ENCODE measurements at places on chromosomes 4 and X.
A peak's percentile ranks its signal among the peaks of the same experiment; 100 is the strongest.

GRCh38 chrX:57232658-57233360 lies 53.7 kb upstream of the FAAH2 start:
- no peak for DNase-seq

DNA sequence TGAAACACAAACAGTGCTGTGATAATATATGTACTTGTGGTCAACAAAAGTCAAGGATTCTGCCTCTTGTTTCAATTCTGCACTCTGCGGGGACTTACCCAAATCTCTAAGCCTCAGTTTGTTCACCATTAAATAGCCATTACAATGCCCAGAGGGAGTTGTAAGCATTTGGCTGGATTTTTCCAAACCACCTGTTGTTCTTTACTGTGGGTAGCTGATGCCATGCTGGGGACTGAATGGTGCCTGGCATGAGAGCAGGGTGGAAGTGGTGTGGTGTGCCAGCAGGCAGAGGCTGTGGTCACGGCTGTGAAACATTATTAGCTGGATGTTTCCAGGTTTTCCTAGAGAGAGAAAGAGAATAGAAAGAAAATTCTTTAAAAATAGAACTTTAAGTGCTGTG lies 60.7 kb upstream of the PAK3 start:
- no peak for DNase-seq

- DNase-seq: peak; percentile 35
Observed at GRCh38 chr4:67725981-67726380, 25.0 kb upstream of the UBA6 start.

- no peak for DNase-seq
Observed at GRCh38 chrX:78957049-78957767, 12.0 kb downstream of the P2RY10 start.

GRCh38 chr4:18033111-18034085 lies 11.8 kb upstream of the LCORL start:
- peak; percentile 29 for DNase-seq

DNA sequence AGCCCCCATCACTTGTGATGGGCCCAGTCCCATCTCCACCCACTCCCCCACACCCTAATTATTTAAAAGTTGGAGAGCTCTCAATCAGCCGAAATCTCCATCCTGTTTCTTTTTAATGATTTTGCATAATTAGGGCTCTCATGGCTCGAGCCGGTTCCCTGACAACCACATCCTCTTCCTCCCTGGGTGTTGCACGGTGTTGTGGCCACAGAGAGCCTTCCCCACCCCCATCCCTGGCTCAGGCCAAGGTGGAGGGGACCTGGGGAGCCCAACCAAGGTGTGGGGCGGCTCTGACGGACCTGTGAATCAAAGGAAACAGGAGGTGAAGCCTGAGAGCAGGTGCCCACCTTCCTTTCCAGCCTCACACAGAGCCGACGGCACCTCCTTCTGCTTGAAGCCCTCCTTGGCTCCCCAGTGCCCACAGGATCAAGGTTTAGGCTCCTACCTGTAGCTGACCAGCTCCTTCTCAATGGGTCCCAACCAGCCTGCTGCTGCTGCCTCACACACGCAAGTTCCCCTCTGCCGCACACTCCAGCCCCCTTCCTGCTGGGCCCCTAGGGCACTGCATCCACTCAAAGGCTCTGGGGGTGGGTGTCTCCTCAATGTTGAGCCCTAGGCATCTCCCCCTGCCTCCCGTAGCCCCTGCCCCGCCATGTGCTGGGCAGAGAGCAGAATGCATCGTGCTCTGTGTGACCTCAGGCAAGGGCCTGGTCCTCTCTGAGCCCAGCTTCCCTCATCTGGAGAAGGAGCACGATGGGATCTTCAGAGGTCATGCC lies 68.7 kb downstream of the WFS1 start:
- DNase-seq: no peak

GRCh38 chrX:12581546-12581945 lies 209.7 kb upstream of the PRPS2 start:
- no peak for DNase-seq

- peak; percentile 81 for DNase-seq
Observed at GRCh38 chr4:140233791-140234696, 80.1 kb upstream of the MAML3 start.

DNA sequence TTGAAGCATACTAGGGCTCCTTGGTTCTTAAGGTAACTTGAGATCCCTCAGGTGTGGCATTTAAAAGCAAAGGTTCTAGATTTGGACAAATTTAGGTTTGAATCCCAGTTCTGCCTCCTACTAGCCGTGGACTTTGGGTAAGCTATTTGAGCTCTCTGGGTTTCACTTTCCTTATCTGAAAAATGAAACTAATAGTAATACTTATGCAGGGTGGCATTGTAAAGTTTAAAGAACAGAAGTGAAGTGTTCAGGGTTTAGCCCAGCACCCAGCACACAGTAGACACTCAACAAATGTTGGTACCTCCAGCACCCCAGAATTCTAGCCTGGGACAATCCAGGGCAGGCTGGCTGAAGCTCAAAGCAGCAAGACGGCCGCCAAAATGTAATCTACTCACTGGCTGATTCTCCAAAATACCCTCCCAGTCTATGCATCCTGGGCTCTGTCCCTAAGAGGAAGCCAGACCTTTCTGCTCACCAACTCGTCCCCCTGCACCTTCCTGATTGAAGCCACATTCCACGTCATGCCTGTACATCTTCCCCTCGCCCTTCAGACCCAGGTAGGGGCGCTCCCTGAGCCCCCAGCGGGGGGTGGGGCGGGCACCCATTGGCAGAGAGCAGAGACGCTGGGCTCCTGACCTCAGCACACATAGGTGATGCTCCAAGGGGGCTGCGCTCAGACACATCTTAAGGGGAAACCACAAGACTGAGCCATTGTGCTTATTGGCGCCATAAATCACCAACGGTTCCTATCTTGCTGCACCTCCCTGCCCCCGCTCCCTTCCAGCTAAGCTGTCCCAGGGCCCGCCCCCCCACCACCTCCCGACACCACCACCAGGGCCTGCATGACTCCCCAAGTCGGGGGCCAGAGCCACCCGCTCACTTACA lies 160.6 kb downstream of the BCOR start:
- no peak for DNase-seq

- DNase-seq: no peak
Observed at GRCh38 chrX:53362449-53362848, 60.0 kb downstream of the SMC1A start.

DNA sequence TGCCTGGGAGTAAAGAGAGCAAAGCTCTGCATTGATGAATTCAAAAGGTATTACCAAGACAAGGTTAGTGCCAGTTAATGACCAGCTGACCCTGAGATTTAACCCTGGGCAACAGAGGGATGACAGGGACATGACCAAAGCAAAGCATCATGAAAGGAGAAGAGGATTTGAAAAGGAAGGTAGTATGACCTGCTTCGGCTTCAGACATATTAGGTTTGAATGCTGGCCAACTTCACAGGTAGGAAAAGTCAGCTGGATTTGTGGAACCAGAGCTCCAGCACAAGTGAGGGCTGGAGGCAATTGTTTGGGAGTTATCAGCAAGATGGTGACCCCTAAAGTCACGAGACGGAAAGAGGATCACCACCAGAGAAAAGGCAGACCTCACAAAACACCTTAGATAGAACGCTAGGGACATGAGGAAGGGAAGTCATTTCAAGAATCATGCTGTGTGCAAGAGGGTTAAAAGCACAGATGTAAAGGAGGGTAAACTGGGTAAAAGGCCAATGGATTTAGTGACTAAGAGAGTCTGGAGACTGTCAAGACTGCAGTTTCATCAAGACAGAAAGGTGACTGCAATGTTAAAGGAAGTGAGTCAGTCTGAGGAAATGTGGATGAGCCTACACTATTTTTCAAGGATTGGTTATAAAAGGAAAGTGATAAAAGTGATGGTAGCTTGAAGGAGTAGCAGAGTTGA lies 45.6 kb downstream of the SH3RF1 start:
- peak; percentile 99 for DNase-seq

DNA sequence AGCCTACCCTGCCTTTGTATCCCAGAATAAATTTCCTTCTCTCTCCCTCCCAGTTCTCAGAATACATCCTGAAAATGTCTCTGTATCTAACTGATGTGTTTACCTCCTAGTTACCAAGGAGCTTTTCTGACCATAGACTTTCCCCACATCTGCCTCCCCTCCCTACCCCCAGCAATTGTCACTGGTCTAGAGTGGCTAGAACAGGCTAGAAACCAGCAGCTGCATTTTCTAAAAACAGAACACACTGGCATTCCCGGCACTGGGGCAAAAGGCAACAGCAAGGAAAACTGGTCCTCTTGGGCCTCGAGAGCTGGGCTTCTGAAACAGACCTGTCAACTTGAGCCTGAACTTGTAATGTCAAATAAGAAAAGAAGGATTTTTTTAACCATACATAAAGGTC lies 16.4 kb downstream of the TASL start:
- no peak for DNase-seq

DNA sequence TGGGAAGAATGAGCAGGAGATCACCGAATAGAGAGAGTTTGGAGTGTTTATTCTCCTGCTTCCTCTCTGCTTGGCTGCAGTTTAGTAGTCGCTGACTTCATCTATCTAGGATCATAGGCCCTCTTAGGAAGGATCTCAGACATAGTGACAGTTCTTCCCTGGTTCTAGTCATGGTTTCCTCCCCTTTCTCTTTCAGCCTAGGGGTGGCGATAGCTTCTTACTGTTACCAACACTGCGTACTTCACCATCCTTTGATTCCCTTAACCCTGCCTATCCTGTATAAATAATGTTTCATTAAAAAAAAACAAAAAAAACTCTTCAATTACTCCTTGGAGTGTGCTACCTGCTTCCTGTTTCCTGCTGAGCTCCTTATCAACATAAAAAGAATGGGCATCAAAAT lies 103.8 kb downstream of the DDX53 start:
- no peak for DNase-seq
